CD4-positive, CD25-positive, alpha-beta regulatory T cell (primary cell): ENCODE measurements at places on chromosomes 4 and X.
A peak's percentile ranks its signal among the peaks of the same experiment; 100 is the strongest.

DNA sequence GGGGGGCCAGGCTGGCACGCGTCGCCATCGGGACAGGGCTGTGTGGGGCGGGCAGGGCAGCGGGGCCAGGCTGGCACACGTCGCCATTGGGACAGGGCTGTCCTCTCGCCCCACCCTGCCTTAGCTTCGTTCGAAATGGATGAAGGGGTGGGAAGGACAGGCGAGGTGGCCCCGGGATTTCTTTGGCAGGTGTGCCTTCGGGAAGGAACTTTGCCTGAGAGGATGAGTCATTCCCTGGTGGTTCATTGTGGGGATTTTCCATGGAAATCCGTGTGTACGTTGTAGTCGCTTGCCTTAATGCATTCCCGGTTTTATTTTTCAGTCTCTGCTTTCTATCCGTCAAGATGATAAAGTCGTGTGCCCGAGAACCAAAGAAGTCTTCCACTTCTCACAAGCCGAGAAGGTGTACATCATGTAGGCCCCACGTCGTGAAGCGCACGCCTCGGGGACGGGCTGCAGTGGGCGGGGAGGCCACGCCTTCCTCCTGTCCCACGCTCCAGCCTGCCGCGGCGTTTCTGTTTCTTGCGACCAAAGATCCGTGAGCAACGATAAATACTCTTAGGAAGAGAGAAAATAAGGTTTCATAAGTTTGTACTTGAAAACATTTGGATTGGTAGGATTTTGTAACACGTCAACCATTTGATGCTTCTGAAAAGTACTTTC is 8.1 kb upstream of the UVSSA start:
- no peak for DNase-seq

GRCh38 chr4:145388043-145388442 is 93.6 kb upstream of the SMAD1 start:
- DNase-seq: no peak

- no peak for DNase-seq
Observed at GRCh38 chr4:120418146-120418545, 351.5 kb upstream of the MAD2L1 start.

DNA sequence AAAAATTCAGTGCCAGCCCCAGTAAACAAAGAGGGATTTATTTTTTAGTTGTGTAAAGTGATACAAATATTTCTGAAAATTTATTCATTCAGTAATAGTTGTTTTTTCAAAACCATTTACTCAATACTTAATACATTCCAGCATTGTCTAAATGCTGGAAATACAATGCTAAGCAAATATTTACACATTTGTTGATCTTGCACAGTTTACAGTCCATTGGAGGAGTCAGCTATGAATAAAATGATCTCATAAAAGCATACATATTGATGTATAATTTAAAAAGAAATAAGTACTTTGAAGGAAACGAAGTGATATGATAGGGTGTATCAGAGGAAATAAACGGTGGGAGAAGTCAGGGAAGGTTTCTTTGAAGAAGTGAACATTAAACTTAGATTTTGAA is 1942.1 kb upstream of the ADGRL3 start:
- DNase-seq: no peak

- peak; percentile 28 for DNase-seq
Observed at GRCh38 chr4:77599378-77599777, 6.2 kb upstream of the CXCL13 start.

GRCh38 chr4:2944586-2945526 is 18.4 kb downstream of the NOP14 start:
- no peak for DNase-seq

- DNase-seq: no peak
Observed at GRCh38 chr4:62871078-62871477, 1538.2 kb downstream of the TECRL start.

DNA sequence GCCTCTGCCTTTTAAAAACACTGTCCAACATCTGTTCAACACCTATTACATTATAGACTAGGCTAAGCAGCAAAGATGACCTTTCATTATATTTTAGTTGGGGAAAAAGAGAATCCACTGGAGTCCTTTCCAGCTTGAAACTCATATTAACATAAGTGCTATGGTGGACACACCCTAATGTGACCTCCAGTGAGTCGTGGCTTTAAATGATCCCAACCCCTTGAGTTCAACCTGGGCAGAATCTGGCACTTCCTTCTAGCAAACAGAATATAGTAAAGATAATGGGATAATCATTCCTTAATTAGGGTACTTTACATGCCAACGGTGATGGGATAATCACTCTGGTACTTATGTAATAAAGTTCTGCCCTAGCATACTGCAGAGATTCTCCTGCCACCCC is 162.6 kb downstream of the MAB21L2 start:
- DNase-seq: no peak

GRCh38 chrX:136847874-136848273 is 32.7 kb downstream of the RBMX start:
- DNase-seq: peak; percentile 66
